Caki2 (cell line): ENCODE measurements at places on chromosomes 6 and 20.

GRCh38 chr20:54525916-54526590 is 50.7 kb downstream of the DOK5 start:
- DNase-seq = no peak

GRCh38 chr20:37313546-37314091 is 24.2 kb downstream of the MANBAL start:
- DNase-seq = no peak

- DNase-seq = no peak
These were observed 75.0 kb downstream of the MBOAT1 start for GRCh38 chr6:20137240-20137639.

GRCh38 chr6:47669684-47670513 is 28.5 kb upstream of the ADGRF4 start:
- peak; percentile 94 for DNase-seq

DNA sequence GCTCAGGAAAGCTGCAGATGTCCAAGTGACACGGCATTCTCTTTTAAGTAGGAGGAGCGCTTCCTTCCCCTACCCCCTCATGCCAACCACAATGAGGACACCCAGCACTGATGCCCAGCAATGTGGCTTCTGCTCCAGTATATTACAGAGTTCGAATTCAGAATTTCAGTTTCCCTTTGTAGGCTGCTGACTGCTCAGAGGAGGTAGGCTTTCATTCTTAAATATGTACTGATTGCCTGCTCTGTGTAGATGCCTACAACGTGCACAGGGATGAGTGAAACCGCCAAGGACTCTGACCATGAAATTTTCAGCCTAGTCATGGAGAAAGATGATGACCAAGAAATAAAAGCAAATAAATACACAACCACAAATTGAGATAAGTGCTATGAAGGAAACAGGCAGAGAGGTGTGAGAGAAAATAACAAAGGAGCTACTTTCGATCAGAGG is 50.9 kb upstream of the TNFAIP3 start:
- DNase-seq = no peak

GRCh38 chr6:170554796-170555137 is 598 bp downstream of the TBP start:
- DNase-seq = no peak

DNA sequence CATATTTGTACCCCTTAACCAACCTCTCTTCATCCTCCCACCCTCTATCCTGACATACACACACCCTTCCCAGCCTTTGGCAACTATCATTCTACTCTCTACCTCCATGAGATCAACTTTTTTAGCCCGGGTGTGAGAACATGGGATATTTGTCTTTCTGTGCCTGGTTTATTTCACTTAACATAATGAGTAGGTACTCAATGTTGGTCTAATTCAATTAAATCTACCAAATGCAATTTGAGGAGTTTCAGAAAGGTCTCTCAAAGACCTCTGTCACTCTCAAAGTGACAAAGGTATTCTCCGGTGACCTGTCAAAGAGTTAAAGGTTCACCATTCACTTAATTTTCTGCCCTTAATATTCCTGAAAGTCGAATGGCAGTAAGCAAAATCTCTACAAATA is 87.7 kb downstream of the ME1 start:
- DNase-seq = no peak

- DNase-seq = no peak
These were observed 7.8 kb downstream of the SCGN start for GRCh38 chr6:25659633-25660368.

GRCh38 chr6:31401403-31401802 is 2.0 kb upstream of the MICA start:
- DNase-seq = peak; percentile 84

DNA sequence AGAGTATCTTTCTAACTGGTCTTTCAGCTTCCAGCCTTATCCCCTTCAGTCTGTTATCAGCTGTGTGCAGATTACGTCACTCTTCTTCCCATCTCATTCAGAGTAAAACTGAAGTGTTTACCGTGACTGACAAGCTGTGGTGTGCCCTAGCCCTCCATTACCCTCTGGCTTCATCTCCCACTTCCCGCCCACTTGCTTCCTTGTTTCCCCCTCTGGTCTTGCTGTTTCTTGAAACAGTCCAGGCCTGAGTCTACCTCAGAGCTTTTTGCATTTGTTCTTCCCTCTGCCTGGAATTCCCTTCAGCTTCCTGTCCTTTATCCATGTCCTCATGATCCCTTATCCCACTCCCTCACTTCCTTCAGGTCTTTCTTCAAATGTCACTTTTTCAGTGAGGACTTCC is 66.9 kb downstream of the CARMIL1 start:
- DNase-seq = no peak

- DNase-seq = no peak
These were observed 36.6 kb downstream of the PTPN1 start for GRCh38 chr20:50546729-50547314.

- no peak for DNase-seq
These were observed 284.0 kb downstream of the TRDN start for GRCh38 chr6:123352705-123353104.

- no peak for DNase-seq
These were observed 38.2 kb downstream of the KIF6 start for GRCh38 chr6:39686976-39687375.

DNA sequence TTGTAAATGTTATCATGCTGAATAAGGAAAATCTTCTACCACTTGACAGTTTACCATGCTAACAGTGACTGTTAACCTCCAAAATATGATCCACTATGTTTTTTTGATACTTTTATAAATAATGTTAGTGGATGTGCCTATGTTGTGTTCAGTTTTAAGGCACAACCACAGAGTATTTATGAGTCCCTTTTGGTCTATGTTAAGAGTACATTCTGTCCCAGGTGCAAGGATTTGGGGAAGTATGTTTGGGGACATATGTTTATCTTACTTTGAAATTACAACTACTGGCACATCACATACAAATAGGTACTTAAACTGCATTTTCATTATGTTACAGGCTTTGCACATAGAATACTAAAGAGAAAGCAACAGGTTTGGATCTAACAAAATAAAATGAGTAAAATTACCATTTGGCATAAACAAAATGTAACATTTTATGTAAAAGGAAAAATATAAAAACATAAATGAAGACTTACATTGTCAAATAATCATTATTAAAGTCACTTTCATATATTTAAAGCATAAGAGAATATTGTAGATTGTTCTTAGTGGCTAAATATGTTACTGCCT is 71.2 kb downstream of the SESN1 start:
- DNase-seq = no peak

DNA sequence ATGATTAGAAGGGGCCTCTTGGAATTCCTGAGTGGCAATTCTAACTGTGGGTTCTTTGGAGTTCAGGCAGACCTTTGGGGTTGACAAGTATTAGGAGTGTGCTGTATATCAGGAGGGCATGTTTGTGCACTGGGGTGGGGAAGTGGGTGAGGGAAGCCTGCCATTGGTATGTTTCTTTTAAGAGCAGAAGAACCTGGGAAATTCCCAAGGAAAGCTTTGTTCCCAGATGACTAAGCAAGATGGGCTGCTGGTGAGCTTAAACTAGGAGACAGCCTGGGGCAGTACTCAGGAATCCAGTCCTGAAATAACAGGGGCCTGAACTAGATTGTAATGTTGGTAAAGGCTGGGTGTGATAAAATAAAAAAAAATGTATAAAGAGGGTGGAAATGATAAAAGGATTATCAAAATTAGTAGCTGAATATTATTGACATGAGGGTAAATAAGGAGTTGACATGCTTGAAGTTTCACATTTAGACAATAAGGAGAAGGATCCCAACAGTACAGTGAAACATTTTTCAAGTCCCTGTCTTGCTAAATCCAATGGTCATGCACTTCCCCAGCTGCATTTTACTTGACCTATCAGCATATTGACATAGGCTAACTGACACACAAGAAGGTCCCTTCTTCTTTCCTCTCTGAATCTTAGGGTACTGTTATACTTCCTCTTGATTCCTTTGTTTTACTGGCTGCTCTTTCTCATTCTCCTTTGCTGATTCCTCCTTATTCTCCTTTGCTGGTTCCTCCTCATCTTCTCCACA is 18.4 kb upstream of the IFNGR1 start:
- peak; percentile 83 for DNase-seq

GRCh38 chr20:40508821-40509220 is 180.2 kb downstream of the MAFB start:
- DNase-seq = no peak

DNA sequence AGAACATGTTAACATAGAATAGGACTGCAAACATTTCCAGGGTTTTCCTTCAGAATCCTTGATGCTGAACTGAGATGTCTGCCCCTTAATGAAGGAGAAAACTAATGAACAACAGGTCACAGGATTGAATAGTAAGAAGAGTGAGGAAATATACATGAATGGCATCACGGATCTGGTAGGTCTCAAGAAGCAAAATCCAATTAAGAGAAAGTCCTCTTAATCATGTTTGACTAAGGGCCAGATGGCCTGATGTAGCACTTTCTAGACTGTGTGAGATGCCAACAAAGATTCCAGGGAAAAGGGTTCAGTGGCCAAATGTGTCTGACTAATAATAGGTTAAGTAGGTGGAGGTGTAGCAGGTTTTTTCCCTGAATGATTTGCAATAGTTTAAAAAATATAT is 13.7 kb upstream of the SHPRH start:
- no peak for DNase-seq

- DNase-seq = peak; percentile 53
These were observed 69.0 kb downstream of the ZHX3 start for GRCh38 chr20:41248368-41249024.

DNA sequence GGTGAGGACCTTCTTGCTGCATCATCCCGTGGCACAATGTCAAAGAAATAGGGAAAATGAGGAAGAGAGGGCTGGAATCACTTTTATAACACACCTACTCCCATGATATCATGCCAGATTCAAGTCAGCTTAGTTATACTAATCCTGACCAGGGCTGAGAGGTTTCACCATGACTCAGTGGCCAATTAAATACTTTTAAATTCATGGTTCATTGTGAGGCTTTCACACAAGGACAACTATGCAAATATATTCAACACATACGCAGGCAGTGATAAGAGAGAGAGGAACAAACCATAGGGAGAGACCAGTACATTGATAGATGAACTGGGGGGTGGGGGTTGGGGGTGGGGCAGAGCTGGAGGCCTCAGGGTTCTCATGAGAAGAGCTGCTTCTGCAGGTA is 313.1 kb downstream of the LRFN2 start:
- peak; percentile 30 for DNase-seq

DNA sequence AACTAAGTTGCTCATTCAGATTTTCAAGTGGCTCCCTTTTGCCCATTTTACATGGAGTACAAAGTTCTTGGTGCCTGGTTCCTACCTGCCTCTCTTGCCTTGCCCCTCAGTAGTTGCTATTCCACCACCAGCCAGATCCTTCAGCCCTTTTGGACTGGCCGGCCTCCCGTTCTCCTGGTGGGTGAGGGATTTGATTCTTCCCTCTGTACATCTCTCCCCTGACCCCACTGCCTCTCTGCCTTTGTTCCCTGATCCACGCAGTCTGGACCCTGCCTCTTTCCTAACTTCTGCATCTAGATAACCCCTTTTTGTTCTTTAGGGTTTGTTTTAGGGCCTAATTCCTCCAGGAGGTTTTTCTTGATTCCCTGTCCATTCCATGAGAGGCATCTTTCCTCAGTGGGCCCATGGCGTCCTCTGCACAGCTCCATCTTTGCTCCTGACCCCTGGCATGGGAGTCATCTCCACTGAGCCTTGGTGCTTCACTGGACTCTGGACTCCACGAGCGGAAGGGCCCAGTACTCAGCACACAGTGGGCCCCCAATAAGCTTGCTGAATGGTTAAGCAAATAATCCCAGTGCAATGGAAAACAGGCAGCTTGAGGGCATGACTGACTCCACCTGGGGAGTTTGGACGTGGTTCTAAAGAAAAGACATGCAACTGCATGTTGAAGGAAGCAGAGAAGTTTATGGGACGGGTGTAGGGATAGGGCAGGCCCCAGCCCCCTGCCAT is 309.3 kb upstream of the SUPT3H start:
- no peak for DNase-seq

GRCh38 chr6:35808688-35809087 is 3.5 kb downstream of the LHFPL5 start:
- no peak for DNase-seq

GRCh38 chr6:50180646-50181045 is 130.9 kb upstream of the DEFB112 start:
- no peak for DNase-seq

DNA sequence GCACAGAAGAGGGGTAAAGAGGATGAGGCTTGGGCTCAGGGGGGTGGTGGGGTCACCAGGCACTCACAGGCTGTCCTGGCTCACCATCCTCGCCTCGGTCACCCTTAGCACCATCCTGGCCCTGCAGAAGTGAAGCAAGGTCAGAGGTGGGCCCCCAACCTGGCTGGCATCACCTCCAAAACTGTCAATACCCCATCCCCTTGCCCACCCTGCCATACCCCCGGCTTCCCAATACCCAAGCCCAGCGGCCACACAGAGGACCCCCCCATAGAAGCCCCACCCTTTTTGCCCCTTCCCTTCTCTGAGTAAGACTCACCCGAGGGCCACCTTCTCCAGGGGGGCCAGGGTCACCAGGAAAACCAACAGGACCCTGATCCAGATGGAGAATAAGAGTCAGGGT is 23.6 kb downstream of the COL11A2 start:
- DNase-seq = no peak

- no peak for DNase-seq
These were observed 7.1 kb downstream of the RBM38 start for GRCh38 chr20:57398231-57398821.

DNA sequence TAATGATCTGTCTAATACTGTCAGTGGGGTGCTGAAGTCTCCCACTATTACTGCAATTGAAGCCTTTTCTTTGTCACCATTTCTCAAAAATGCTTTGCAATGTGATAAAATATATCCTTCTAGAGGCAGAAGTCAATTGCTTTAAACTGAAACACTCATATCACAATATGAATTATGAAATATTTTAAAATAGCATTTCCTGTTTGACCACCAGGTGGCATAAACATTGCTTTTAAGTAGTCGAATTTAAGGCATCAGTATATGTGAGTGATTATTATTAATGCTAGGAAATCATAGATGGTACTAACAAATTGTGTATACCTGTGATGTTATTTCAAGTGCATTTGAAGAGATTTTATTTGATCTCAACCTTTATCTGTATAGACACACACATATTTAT is 87.5 kb downstream of the MEI4 start:
- no peak for DNase-seq

DNA sequence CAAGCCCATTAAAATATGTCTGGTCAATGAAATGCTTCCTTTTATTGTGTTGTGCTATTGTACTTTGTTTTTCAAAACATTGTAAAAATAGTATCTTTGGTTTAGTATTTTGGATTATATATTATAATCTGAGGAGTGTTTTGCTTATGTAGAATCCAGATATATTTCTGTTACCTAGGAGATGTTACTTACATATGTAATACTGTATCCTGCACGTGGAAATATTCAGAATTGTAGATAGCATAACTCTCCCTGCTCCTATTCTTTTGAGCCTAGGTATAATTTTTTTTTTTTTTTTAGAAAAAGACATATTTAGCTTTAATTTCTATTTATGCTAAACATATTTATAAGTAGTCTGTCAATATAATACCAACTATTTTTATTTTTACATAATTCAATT is 130.6 kb downstream of the CD109 start:
- DNase-seq = no peak

- DNase-seq = peak; percentile 74
These were observed 9.0 kb downstream of the EXOC2 start for GRCh38 chr6:683742-684440.

- no peak for DNase-seq
These were observed 40.0 kb downstream of the NOL4L start for GRCh38 chr20:32544893-32545840.
